H9 (cell line): ENCODE measurements at places on chromosomes 4 and X. TPM values are rescaled to one million over a fixed set of nuclear protein-coding genes. Genes with fewer than 3 reads are reported as not detected.
A peak's percentile ranks its signal among the peaks of the same experiment; 100 is the strongest.

DNA sequence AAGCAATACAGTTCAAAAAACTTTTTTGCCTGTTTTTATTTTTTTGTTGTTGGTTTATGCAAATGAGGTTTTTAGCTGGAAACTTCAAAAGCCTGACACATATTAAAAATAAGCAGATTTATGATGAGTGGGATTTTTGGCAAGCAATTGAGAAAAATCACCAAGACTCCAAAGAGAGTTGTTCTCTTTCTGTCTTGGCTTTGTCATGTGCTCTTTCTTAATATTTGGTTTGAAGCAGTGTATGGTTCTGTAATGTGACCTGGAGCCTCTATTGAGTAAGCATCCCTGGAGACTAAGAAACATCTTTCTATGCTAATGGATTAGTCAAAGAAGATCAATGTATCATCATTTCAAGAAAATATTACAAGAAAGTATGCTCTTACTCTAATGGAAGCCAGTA is 11.7 kb downstream of the TRIM2 start:
- 0 out of 2 replicates have a peak, but pooled peaks cover 3% of the 10 kb centered on the region for H3K4me1 ChIP-seq
- H3K4me3 ChIP-seq, result no peak overlapping the region
- H3K36me3 ChIP-seq, result peaks cover 9% of the 10 kb centered on the region

DNA sequence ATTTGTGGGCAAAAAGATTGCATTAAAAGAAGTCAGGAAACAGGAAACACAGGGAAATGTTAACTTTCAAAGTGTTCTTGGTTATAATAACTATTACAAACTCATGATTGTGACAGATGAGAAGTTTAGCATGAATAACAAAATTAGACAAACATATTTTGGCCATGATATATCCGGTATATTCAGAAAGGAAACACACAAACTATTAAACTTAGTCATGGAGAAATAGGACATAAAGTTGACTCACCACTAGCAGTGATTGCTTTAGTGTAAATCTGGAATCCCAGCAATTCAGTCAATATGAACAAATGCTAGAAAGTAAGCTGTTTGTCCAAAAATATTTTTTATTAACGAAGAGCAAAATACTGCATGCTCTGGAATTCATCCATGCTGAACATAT is 1299.9 kb downstream of the C4orf33 start:
- no peak overlapping the region for H3K27ac ChIP-seq
- H3K4me3 ChIP-seq, result no peak overlapping the region
- H3K4me1 ChIP-seq, result no peaks in the 10 kb centered on the region

GRCh38 chrX:131704136-131704695 is 160.3 kb downstream of the OR13H1 start:
- H3K4me3 ChIP-seq, result no peak overlapping the region
- DNase-seq, result no peak
- H3K4me1 ChIP-seq, result no peaks in the 10 kb centered on the region
- H3K27me3 ChIP-seq, result no peaks in the 10 kb centered on the region
- H3K36me3 ChIP-seq, result peaks cover 86% of the 10 kb centered on the region

GRCh38 chr4:121740796-121741409 is 24.1 kb downstream of the SMIM43 start:
- no peaks in the 10 kb centered on the region for H3K4me1 ChIP-seq
- peak; percentile 63 for DNase-seq
- no peak overlapping the region for H3K4me3 ChIP-seq
- no peak overlapping the region for H3K27ac ChIP-seq
- no peaks in the 10 kb centered on the region for H3K36me3 ChIP-seq
- H3K27me3 ChIP-seq, result no peaks in the 10 kb centered on the region

DNA sequence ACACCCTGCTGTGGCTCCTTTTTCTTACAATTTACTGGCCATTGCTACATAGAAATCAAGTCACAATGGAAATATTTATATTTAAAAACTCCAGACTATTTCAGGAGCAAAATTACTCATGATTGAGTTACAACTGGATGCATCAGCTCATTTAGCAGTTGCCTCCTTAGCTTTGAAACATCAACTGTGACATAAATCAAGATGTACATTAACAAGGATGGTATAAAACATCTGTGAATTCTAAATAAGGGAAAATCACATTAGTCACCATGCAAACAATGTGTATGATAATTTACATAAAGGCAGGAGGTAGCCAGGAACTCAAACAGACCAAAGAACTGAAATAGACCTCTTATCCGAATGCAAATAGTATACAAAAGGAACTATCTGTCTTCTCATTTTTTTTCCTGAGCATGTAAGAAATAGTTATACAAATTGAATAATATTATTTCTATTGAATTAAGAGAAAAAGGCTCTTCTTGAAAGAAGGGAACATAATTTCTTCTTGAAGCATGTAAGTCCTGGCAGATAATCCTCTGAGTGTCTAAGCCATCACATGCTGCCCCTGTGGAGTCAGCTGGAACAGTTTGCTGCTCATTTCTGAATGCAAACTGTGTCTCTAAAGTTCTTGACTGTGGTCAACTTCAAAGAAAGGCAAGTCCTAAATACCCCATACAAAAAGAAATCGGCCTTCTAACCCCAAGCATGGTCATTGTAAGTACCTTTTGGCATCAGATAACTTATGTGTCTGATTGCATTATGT is 151.2 kb downstream of the NAA11 start:
- H3K36me3 ChIP-seq, result peaks cover 4% of the 10 kb centered on the region
- H3K4me1 ChIP-seq, result no peaks in the 10 kb centered on the region
- no peaks in the 10 kb centered on the region for H3K27me3 ChIP-seq
- DNase-seq, result no peak

DNA sequence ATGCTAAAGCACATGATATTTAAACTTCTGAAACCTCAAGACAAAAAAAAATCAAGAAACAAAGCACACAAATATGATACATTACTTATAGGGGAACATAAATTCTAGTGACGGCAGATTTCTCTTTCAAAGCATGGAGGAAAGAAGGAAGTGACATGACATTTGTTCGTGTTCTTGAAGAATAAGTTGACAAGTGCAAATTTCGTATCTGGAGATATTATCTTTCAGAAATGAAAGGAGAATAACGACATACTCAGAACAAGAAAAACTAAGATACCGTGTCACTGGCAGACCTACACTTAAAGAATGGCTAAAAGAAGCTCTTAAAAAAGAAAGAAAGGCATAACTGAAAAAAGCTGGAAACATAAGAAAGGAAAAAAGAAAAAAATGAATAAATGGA is 16.6 kb downstream of the CENPVL2 start:
- H3K4me1 ChIP-seq, result no peaks in the 10 kb centered on the region
- no peak overlapping the region for H3K27ac ChIP-seq
- no peaks in the 10 kb centered on the region for H3K36me3 ChIP-seq
- no peak overlapping the region for H3K4me3 ChIP-seq

GRCh38 chr4:23769406-23769805 is 120.4 kb downstream of the PPARGC1A start:
- peaks cover 3% of the 10 kb centered on the region for H3K4me1 ChIP-seq
- H3K27ac ChIP-seq, result no peak overlapping the region
- no peak for DNase-seq
- no peaks in the 10 kb centered on the region for H3K27me3 ChIP-seq
- no peak overlapping the region for H3K4me3 ChIP-seq

- H3K4me1 ChIP-seq, result no peaks in the 10 kb centered on the region
- H3K4me3 ChIP-seq, result no peak overlapping the region
- H3K36me3 ChIP-seq, result peaks cover 18% of the 10 kb centered on the region
- no peaks in the 10 kb centered on the region for H3K27me3 ChIP-seq
These were observed 428.2 kb upstream of the GALNT7 start for GRCh38 chr4:172740434-172740833.

DNA sequence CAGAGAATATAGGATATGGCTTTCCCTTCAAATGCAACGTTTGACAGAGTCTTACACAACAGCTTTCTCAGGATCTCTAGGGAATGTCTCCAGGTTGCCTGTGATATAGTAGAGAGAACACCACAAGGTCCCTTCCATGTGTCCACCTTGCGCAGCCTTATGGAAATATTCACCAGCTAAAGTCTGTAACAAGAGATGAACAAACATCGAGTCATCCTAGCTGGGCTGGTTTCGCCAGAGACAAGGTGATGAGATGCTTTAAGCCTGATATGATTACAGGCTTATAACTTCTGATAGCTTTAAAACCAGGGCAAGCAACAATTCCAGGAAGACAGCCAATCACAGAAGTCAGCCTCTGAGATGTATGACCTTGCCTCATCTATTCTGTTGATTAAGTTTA is 83.8 kb downstream of the SEL1L3 start:
- no peaks in the 10 kb centered on the region for H3K4me1 ChIP-seq
- no peaks in the 10 kb centered on the region for H3K27me3 ChIP-seq
- peaks cover 48% of the 10 kb centered on the region for H3K36me3 ChIP-seq
- DNase-seq, result no peak

DNA sequence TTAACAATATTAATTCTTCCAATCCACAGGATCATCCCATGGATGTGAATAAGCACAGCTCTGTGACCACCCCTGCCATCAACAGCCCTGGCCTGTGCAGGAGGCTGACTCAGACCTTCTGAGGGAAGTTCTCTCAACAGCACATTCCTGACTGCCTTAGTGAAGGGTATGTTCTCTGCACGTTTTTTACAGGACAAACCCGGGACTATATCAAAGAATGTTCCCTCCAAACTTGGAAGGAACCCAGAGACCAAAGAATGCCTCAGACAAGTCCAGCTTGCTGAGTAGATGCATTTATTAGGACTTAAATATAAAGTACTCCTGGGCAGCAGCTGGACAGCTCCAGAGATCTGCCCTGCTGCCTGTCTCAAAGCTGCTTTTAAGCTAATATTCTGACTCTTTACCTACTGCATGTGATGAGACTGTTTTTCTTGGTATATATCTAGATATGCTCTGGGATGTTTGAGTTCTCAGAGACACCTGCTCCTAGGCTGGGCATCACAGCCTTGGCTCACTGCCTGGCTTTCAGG is 1127.8 kb upstream of the PRKX start:
- no peak overlapping the region for H3K4me3 ChIP-seq
- H3K27me3 ChIP-seq, result no peaks in the 10 kb centered on the region
- DNase-seq, result no peak
- H3K4me1 ChIP-seq, result no peaks in the 10 kb centered on the region
- H3K27ac ChIP-seq, result no peak overlapping the region

GRCh38 chrX:75625232-75625631 is 102.4 kb upstream of the ZDHHC15 start:
- H3K4me1 ChIP-seq, result no peaks in the 10 kb centered on the region
- H3K27me3 ChIP-seq, result no peaks in the 10 kb centered on the region
- H3K36me3 ChIP-seq, result no peaks in the 10 kb centered on the region
- DNase-seq, result no peak
- H3K4me3 ChIP-seq, result no peak overlapping the region
- no peak overlapping the region for H3K27ac ChIP-seq

GRCh38 chrX:97898798-97899197 is 1015.1 kb downstream of the RPA4 start:
- H3K36me3 ChIP-seq, result no peaks in the 10 kb centered on the region
- no peak for DNase-seq
- H3K27ac ChIP-seq, result no peak overlapping the region
- no peak overlapping the region for H3K4me3 ChIP-seq
- H3K4me1 ChIP-seq, result peaks cover 3% of the 10 kb centered on the region; the same call in 1 of the 2 replicates

- no peaks in the 10 kb centered on the region for H3K36me3 ChIP-seq
- no peaks in the 10 kb centered on the region for H3K4me1 ChIP-seq
- no peak overlapping the region for H3K4me3 ChIP-seq
- no peaks in the 10 kb centered on the region for H3K27me3 ChIP-seq
These were observed 1646.4 kb upstream of the ADGRL3 start for GRCh38 chr4:59553721-59554091.

- H3K36me3 ChIP-seq, result no peaks in the 10 kb centered on the region
- no peak for DNase-seq
- no peaks in the 10 kb centered on the region for H3K27me3 ChIP-seq
- no peak overlapping the region for H3K27ac ChIP-seq
- H3K4me1 ChIP-seq, result peaks cover 8% of the 10 kb centered on the region; the same call in 1 of the 2 replicates
These were observed 94.5 kb downstream of the AFF1 start for GRCh38 chr4:87029356-87029755.

GRCh38 chrX:35289952-35290351 is 347.4 kb downstream of the FAM47B start:
- no peaks in the 10 kb centered on the region for H3K4me1 ChIP-seq
- H3K36me3 ChIP-seq, result peaks cover 3% of the 10 kb centered on the region; the same call in 1 of the 3 replicates
- no peak overlapping the region for H3K27ac ChIP-seq
- no peaks in the 10 kb centered on the region for H3K27me3 ChIP-seq
- H3K4me3 ChIP-seq, result no peak overlapping the region

DNA sequence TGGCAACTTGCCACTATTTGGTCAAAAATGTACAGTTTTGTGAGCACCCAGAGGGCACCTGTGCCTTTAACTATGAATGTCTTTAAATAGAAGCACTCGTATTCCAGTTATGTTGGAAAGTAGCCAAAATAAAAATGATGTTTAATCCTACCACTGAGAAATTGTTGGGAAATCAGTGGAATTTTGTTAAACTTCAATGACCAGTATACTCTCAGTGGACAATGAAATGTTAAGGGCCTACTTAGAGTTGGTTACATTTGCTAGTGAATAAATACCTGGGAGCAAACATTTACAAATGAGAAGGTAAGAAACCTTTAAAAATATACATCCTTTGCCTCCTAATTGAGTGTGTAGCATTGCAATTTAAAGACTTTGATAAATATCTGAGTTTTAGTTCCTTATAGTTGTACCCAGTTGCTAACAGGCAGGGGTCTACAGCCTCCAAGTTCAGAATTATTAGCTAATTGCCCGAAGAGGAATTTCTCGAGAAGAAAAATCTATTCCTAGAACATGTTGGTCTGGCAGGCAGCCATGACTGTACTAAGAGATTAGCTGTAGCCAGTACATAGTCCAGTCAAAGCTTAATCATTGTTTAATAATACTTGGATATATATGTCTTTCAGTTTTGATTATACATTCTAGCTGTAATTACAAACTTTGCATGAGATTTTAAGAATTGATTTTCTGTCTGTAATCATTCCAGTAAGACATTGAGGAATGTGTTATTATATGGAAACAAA is 93.2 kb downstream of the IL1RAPL2 start:
- H3K4me3 ChIP-seq, result no peak overlapping the region
- H3K27ac ChIP-seq, result no peak overlapping the region
- H3K27me3 ChIP-seq, result no peaks in the 10 kb centered on the region
- no peaks in the 10 kb centered on the region for H3K36me3 ChIP-seq
- no peak for DNase-seq
- H3K4me1 ChIP-seq, result no peaks in the 10 kb centered on the region

- DNase-seq, result no peak
- H3K27me3 ChIP-seq, result no peaks in the 10 kb centered on the region
- no peaks in the 10 kb centered on the region for H3K4me1 ChIP-seq
- no peak overlapping the region for H3K4me3 ChIP-seq
These were observed 307.8 kb upstream of the GIMD1 start for GRCh38 chr4:106676173-106676921.

DNA sequence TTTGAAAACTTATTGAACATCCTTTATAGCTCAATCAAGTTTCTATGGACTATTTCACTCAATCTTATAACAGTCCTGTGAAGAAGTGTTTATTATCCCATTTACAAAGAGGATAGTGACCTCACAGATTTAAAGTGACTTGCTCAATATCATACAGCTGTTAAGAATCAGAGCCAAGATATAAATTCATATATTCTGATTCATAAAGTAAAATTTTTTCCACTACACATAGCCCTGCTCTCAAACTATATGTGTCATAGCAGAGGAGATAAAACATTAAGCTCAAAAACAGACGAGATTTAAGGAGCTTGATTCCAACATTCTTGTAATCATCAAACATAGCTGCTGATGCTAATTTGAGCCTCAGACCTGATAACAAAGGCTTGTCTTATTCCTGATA is 226.8 kb downstream of the CAMK2D start:
- no peaks in the 10 kb centered on the region for H3K27me3 ChIP-seq
- DNase-seq, result no peak
- no peak overlapping the region for H3K4me3 ChIP-seq
- no peak overlapping the region for H3K27ac ChIP-seq

- H3K27me3 ChIP-seq, result no peaks in the 10 kb centered on the region
- H3K4me1 ChIP-seq, result no peaks in the 10 kb centered on the region; the same call in 1 of the 2 replicates
- peaks cover 4% of the 10 kb centered on the region for H3K36me3 ChIP-seq
- H3K4me3 ChIP-seq, result no peak overlapping the region
- DNase-seq, result no peak
These were observed 681.5 kb downstream of the ARAP2 start for GRCh38 chr4:35562861-35563260.

The VEGFC gene
- total RNA-seq, result 0.35 and 0.46 TPM in 2 replicates

The CT45A2 gene
- total RNA-seq, result not detected in 2 replicates

The SLC38A5 gene
- total RNA-seq, result 25.1 and 28.3 TPM in 2 replicates

The AGTR2 gene
- total RNA-seq, result not detected in 2 replicates

The ASMT gene
- 1.0 and 1.4 TPM in 2 replicates for total RNA-seq

The BGN gene
- 1.2 and 1.5 TPM in 2 replicates for total RNA-seq
